ENCODE measurements at places on chromosomes 12 and 14. TPM values are rescaled to one million over a fixed set of nuclear protein-coding genes. Genes with fewer than 3 reads are reported as not detected.
A peak's percentile ranks its signal among the peaks of the same experiment; 100 is the strongest.

DNA sequence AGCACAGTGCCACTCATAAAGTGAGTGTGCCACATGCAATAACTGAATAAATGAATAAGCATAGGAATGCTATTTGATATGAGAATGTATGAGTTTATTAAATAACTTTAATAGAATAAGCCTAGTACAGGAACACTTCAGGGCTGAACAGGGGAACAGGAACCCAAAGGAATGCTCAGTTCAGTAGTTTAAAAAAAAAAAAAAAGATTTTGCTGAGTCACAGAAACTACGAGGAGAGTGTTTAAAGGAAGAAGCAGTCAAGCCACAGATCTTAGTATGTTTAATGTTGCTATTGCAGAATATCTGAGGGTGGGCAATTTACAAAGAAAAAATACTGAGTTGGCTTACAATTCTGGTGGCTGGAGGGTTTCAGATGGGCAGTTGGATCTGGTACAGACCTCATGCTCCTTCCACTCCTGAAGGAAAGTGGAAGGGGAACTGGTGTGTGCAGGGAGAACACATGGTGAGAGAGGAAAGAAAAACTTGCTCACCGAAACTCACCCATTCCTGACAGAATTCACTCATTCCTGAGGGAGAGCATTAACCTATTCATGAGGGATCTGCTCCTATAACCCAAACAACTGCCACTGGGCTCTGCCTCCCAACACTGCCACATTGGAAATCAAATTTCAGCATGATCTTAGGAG is 880.3 kb upstream of the MGAT4C start:
- no peak for DNase-seq

- DNase-seq = no peak
Observed at GRCh38 chr14:90491911-90492531, 95.2 kb downstream of the CALM1 start.

The TEX52 gene
- not detected for total RNA-seq

The SMCO2 gene
- not detected for total RNA-seq

The MANSC1 gene
- total RNA-seq = 0.42 TPM

DNA sequence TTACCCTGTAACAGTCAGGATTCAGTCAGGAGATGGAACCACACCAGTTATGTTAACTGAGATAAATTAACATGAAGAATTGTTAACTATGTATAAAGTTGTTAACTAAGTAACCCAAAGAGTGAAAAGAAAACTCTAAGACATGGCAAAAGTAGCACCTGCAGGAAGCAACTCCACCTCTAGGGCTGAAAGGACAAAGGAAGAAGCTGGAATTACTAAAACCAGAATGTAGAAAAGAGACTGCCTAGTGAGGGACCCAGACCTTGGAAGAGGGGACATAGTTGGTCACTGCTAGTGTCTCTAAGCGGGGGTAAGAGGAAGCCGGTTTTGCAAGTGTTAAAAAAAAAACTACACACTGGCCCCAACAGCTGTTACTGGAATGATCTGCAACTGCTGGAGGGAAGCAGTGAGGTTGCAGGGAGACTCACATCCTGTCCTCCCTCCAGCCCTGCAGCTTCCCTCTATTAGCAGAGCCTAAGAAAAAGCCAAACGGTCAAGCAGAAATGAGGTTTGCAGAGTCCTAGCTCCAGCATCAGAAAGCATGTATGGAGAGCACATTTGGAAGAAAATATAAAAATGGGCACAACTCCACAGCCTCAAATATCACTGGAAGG is 39.8 kb downstream of the GPR135 start:
- DNase-seq = no peak

GRCh38 chr14:55957950-55958349 is 160.3 kb upstream of the PELI2 start:
- DNase-seq = no peak

DNA sequence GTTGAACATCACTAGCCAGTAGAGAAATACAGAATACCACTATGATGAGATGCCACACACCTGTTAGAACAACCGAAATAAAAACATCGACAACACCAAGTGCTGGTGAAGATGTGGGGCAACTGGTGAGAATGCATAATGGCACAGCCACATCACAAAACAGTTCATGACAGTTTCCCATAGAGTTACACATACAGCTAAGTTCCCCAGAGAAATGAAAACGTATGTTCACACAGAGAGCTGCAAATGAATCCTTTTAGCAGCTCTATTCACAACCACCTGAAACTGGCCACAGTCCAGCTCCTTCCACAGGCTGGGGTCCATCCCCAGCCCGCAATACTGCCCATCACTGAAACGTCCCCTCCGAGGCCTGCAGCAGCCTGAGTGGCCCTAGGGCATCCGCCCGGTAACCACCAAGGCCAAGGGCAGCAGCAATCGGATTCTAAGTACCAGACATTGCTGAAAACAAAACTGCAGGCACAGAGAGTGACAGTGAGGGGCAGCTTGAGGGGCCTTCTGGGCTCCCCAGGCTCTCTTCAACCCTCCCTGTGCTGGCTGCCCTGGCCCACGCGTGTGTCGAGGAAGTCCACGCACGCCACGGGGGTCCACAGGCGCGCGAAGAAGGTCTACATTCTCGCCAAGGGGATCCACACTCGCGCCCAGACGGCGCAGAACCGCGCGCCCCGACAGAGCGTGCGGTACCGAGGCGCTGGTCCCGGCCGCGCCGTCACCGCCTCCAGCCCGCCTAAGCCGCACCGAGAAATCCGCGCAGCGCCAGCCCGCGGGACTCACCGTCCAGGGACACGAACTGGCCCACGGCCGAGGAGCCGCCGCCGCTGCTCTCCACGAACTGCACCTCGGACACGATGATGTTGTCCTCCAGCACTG is 903 bp downstream of the BRF1 start:
- no peak for DNase-seq

The LRTM2 gene
- total RNA-seq = not detected

DNA sequence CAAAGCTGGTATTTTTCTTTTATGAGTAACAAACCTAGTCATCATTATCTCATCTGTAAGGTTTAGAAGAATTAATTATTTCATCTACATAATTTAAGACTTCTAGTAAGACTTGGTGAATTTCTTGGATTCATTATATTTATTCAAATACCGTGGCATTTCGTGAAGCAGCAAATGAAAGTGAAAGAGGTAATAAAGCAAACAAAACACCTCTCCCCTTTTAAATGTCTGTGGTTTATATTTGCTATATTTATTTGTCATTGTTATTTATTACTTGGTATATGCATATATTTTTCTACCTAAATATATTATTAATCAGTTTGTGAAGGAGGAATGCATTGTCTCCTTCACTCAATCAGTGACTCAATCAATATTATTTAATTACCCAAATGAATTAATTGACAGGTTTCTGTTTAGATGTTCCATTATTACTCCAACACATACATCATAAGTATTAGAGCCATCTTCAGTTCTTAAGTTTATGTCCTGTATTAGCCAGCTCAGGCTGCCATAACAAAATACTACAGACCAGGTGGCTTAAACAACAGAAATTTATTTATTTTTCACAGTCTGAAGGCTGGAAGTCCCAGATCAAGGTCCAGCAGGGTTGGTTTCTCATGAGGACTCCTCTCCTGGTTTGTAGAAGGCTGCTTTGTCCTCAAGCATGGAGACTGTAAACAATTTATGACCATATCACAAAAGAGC is 6.6 kb downstream of the CFAP54 start:
- DNase-seq = no peak

The SYT1 gene
- not detected for total RNA-seq

GRCh38 chr12:104974626-104975290 is 11.4 kb upstream of the NOPCHAP1 start:
- DNase-seq = no peak

The NUAK1 gene
- total RNA-seq = not detected

DNA sequence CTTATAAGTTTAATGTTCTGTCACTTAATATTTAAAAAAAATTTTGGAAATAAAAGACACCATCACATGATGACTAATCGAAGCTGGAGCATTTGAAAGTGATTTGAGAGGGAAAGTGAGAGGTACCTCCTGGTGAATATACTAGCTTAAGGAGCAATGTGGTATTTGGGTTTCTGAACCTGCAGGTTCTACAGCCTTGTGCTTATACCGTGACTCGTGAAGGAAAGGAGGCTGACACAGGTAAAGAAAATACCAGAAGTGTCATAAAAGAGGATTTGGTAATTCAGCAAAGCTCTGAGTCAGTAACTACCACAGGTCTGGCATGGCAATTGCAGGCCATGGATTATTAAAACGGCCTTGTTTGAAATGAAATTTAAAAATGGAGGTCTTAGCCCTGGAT is 151.0 kb downstream of the SLC38A4 start:
- no peak for DNase-seq

The SDR9C7 gene
- total RNA-seq = not detected

- DNase-seq = no peak
Observed at GRCh38 chr14:70378696-70379095, 19.2 kb upstream of the COX16 start.

GRCh38 chr12:98060411-98060810 is 455.0 kb upstream of the TMPO start:
- DNase-seq = no peak

GRCh38 chr12:53102883-53103807 is at the start of gene SOAT2:
Gene SOAT2, plus strand, starts transcription at chr12:53103486. Its CDS starts 92 bp downstream, at chr12:53103578.
- DNase-seq = peak; percentile 72

DNA sequence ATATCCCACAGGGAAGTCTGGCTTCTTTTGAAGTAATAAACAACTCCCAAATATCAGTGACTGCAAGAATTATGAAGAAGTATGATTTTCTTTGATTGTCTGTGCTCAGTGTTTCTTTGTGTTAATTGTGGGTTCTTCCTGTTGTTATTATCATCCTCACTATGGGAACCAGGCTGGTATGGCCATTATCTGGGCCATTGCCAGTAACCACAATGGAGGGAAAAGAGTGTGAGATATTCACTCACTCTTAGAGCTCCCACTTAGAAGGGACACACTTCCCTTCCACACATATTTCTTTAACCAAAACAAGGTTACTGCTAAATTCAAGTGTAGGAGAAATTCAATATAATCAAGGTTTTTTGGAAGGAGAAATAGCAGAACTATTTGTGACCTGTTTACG is 503.7 kb downstream of the SLC6A15 start:
- DNase-seq = no peak

DNA sequence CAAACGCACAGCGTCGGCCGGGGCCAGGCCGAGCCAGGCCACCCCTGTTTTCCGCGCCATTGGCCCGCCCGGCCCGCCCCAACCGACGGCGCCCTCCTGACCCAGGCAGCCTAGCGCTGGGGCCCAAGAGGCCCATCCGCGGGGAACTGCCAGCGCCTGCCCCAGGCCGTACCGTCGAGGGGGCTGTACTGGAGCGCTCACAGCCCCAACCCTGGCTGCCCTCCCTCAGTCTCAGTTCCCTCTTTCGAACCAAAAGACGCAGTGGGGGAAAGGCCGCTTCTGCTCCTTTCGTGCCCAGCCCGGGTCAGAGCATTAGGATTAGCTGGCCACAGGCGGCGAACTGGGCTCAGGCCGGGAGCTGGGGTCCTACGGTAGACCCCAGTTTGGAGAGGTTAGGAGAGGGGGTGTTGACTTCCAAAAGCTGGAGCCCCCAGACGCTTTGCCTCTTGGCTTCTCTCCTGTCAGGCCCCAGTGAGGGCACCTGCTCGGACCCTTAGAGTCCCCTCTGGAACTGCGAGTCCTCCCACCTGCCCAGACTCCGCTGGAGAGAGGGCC is 1.9 kb downstream of the NKX2-1 start:
- DNase-seq = no peak

- DNase-seq = no peak
Observed at GRCh38 chr12:81350309-81350708, 272.4 kb downstream of the ACSS3 start.

DNA sequence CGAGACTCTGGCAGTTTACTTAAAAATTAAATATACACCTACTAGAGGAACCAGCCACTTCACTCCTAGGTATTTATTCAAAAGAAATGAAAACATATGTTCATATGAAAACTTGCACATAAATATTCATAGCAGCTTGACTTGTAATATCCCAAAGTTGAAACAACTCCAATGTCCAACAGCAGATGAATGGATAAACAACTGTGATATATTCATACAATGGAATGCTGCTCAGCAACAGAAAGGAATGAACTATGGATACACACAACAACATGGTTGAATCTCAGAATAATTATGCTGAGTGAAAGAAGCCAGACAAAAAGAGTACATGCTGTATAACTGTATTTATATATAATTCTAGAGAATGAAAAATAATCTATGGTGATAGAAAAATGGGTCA is 53.4 kb upstream of the DACT1 start:
- no peak for DNase-seq

DNA sequence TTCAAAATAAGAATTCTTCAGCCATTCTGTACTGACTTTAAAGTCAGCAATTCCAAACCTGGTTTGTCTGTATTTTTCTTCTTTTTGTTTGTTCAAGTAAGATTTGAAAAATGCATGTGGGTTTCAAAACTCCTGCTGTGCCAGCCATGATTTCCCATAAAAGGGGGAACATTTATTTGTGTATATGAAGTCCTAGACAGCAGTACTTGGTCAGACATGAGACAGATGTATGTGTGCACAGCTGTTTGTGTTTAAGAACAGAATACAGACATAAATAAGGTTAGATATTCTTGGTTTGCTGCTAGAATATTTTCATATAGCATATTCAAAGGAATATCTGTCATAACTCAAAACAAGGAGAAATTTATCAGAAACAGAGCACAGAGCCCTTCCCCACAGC is 236.0 kb downstream of the ADAMTS20 start:
- DNase-seq = no peak

DNA sequence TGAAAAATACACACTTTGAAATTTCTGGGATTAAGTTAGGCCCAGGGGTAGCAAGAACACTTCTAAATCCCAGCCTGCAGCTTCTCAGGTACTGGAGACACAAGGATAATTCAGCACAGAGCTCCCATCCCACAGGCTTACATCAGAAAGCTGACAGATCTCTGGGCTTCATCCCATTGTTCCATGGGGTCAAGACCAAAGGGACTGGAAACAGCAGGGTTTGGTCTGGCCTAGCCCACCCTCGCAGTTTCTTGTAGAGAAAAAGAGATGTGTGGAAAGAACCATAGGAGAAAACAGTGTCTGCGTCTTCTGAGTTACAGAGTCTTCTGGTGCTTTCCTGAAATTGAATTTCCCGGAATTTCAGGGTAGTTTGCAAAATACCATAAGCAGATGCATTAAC is 59.6 kb upstream of the RIC8B start:
- no peak for DNase-seq

GRCh38 chr14:103688441-103688840 is 26.8 kb downstream of the XRCC3 start:
- no peak for DNase-seq

The RNFT2 gene
- total RNA-seq = 14.6 TPM

The TMCC3 gene
- 0.18 TPM for total RNA-seq

The ZDHHC22 gene
- total RNA-seq = not detected

GRCh38 chr14:25010471-25010870 is 39.5 kb downstream of the STXBP6 start:
- no peak for DNase-seq

The SOX5 gene
- total RNA-seq = 0.13 TPM

All from CD8-positive, alpha-beta memory T cell (primary cell).